Neural crest cell (in vitro differentiated cells): ENCODE measurements at places on chromosomes 2 and 18. TPM values are rescaled to one million over a fixed set of nuclear protein-coding genes. Genes with fewer than 3 reads are reported as not detected.
A peak's percentile ranks its signal among the peaks of the same experiment; 100 is the strongest.

- peak; percentile 67 for DNase-seq
These were observed 4.4 kb upstream of the ZEB2 start for GRCh38 chr2:144524118-144525009.

DNA sequence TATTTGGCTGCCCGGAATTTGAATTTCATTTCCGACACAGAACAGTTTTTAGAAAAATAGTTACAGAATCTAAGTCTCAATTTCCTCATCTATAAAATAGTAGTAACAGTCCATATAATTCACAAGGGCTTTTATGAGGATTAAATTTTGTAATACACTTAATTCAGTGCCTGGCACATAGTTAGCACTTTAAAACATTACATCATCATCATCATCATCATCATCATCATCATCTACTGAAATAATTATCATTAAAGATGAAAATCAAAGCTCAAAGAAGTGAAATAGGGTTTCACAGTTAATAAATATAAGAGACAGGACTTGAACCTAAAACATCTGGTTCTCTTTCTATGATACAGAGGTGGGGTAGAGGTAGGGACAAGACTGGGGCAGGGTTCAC lies 13.2 kb downstream of the HEATR5B start:
- DNase-seq, result no peak

DNA sequence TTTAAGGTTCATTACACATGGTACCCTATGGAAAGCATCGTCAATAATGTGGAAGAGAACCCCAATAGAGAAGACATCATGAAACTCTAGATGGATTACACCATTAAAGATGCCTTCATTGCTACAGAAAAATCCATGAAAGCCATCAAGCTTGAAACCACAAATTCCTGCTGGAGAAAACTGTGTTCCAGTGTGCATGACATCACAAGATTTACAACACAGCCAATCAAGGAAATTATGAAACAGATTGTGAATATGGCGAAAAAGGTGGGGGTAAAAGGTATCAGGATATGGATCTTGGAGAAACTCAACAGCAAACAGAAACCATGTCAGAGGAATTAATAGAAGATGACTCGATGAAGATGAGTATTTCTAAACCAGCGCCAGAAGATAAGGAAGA lies 200.0 kb downstream of the SLC4A10 start:
- no peak for DNase-seq

GRCh38 chr2:10356439-10356811 lies 53.7 kb downstream of the HPCAL1 start:
- no peak for DNase-seq

- DNase-seq, result no peak
These were observed 147.3 kb downstream of the RDH14 start for GRCh38 chr2:18412980-18413675.

- no peak for DNase-seq
These were observed 25.1 kb upstream of the CCL20 start for GRCh38 chr2:227788561-227789018.

GRCh38 chr2:134122610-134123009 lies 131.3 kb upstream of the MGAT5 start:
- DNase-seq, result no peak

GRCh38 chr2:170715062-170715931 lies at the start of gene SP5:
TSS of gene SP5 (plus strand) at chr2:170715337. CDS start at chr2:170715513, 176 bp downstream.
- peak; percentile 56 for DNase-seq

- DNase-seq, result no peak
These were observed 520.0 kb upstream of the SPHKAP start for GRCh38 chr2:228701506-228701905.

GRCh38 chr2:123085484-123085883 lies 939.6 kb upstream of the CNTNAP5 start:
- no peak for DNase-seq

DNA sequence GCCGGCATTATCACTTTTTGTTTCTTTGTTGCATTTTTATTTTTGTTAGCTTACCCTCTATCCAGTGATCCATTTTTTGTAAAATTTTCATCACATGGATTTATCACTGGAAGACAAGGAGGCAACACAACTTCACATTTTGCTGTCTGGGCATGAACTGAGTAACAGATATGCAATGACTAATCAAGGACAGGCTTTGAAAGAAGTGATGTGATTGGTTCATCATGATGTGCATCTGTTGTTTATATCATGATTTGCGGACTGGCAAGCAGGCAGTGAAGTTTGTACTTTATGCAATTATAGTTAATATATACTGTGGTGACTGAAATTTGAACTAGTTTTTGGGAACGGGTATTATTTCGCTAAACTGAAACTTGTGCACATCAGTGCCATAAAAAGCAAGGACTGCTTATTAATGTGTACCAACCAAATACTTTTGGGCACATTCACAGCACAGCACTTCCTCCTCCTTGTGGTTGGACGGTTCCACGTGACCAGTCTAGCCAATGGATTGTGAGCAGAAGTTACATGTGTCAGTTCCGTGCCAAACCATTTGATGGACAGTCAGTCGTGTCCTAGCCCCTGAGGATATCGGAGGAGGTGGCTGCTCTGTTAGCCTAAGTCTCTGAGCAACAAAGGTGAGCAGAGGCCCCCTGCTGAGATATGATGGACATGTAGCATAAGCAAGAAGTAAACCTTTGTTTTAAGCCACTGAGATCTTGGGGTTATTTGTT lies 201.4 kb upstream of the SIX2 start:
- no peak for DNase-seq

- DNase-seq, result no peak
These were observed 221.3 kb upstream of the CTAGE1 start for GRCh38 chr18:22639026-22639463.

DNA sequence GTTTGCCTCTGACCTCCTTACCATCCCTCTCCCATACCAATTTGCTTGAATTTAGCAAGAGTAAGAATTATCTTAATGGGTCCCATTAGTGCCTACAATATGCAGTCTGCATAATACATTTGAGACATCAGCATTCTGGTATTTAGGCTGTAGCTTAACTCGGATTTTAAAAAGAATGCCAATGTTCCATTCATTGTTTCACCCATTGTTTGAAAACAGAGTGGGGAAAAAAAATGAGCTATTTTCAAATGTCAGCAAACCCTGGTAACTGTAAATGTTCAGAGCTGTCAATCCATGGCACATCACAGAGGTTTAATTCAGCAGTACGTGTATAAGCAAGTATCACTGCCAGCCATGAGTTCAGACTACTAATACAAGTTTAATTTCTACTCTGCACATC lies 61.9 kb upstream of the TSPYL6 start:
- DNase-seq, result no peak

DNA sequence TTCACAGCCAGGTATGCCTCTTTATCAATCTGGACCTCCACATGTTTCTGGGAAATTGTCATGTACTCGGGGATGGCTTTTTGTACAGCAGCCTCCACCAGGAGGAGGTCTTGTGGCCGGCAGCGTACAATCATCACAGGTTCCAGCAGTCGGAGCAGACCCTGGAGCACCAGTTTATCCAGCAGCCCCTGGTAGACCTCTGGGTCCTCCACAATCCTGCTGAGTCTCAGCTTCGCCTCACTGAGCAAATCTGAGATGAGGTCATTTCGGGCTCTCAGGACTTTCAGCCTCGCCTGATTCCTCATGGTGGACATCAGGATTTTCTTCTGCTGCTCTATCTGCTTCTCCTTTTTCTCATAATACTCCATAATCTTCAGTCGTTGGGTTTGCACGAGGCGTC lies 32.8 kb downstream of the TMEM247 start:
- DNase-seq, result no peak

GRCh38 chr2:222825031-222825430 lies 35.8 kb upstream of the ACSL3 start:
- DNase-seq, result no peak

DNA sequence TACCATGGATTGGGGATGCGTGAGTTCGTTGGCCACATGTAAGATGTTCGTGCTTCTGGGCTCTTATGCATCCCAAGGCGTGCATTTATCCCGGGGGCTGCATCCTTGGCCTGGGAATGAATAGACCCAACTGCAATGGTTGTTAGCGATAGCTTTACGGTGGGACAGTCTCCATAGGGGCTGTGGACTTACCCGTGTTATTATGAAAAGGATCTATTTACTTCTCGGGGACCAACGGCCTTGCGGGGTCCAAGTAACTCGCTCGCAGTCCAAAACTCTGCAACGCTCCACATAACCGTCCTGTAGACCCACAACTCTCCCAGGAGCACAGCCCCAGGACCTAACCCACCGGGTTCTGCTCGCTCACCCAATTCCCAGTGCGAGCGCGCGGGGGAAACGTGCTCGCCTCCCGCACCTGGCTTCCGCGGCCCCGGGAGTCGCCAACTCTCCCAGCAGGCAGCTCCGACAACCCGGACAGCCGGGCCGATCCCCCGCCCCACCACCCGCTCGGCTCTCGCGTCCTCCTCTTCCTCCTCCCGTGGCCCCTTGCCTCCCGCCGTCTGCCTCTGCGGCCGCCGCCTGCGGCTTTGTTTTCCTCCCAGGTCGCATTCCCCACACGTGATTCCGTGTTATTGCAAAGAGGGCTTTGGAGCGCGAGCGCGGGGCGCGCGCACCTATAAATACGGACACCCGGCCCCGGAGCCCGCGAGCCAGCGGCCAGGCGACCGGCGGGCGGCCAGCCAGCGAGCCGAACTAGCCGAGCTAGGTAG lies at the start of gene CABLES1:
Gene CABLES1, plus strand, starts transcription at position 706 of the 770 bp plus-strand sequence. CDS start 278 bp downstream, outside the sequence.
- peak; percentile 43 for DNase-seq

DNA sequence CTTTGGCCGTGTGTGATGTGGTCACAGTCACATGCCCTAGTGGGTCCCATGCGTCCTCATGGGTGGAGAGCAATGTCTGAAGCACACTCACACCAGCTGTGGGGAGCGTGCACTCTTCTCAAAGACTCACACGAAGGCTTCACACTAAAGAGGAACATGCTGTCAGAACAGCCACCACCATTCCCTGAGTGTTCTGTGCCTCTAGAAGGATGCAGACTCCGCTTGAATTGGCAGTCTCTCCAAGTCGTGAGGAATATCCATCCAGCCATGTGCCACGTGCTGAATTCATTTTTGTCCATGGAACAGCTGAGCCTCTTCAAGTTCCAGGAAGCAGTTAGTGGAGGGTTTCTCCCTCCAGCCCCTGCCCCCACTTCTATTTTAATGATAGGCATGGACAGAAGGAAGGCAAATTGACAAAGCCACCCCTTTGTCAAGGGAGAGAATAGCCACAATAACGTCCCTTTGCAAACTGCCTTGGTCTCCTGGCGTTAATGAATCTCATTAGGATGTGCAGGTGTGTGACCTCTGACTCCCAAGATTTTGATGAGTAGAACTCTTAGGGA lies 464.3 kb upstream of the ID2 start:
- DNase-seq, result no peak

GRCh38 chr2:133475610-133476009 lies 92.7 kb downstream of the NCKAP5 start:
- no peak for DNase-seq

GRCh38 chr2:239691720-239692119 lies 290.9 kb upstream of the HDAC4 start:
- DNase-seq, result no peak

DNA sequence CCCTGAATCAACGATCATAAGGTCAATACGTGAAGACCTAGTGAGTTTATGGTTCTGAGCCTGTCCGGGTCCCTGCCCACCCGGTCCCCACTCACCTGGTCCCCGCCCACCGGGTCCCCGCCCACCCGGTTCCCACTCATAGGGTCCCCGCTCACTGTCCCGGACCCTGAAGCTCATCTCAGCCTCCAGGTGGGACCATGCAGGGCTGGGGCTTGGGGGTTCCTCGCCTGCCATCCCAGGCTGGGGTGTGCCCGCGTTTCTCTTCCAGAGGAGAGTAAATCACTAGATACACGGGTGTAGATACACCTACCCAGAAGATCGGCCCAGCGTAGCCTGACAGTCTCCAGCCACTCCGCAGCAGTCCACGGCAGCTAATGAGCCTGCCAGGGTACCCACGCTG lies 131.5 kb downstream of the MBP start:
- no peak for DNase-seq

DNA sequence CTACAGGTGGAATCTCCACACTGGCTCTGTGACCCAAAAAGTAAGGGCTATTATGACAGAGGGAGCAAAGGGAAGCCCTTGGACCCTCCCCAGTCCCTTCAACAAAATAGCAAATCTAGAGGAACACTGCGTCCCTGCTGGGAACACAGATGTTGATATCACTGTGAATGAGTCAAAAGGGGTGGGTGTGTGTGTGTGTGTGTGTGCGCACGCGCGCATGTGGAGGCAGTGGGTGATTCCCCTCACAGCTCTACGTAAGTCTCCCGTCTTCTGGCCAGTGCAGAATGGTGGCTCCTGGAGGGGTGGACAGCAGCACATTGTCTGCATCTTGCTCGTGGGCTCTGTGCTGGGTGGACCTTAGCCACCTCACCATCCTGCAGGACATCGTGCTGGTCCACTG lies 7.8 kb upstream of the C2orf72 start:
- no peak for DNase-seq

- peak; percentile 44 for DNase-seq
These were observed 806 bp downstream of the RFX8 start for GRCh38 chr2:101473911-101474701.

DNA sequence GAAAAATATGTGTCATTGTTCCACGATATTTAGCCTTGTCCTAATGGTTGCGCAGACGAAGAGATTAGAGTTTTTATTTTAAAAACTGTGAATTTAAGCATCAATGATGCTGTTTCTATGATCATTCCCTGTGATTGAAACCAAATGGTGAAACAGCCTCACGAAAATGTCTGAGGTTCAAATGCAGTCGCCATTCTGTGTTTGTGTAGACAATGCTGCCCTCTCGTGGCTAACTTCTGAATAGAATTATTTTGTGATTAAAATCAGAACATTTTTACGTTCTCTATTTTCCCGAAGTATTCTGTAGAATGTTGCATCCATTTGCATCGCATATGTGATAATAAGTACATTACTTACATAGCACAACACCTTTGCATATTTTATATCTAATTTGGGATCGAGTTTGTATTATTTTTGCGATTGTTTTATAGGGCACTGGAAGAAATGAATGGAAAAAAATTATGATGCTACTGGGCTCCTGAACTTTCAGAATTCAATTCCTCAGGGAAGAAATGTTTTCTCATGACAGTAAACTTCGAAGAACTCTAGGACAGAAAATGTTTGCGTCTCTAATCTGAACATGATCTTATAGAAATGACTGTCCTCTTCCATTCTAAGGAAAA lies 54.8 kb upstream of the CREB1 start:
- peak; percentile 67 for DNase-seq

MAB21L4 gene
- not detected in 2 replicates for total RNA-seq

GPR17 gene
- total RNA-seq, result 6.4 and 7.7 TPM in 2 replicates

CPS1 gene
- total RNA-seq, result 7.9 and 8.8 TPM in 2 replicates

TMEM17 gene
- total RNA-seq, result 3.1 and 4.0 TPM in 2 replicates

IL18RAP gene
- not detected in 2 replicates for total RNA-seq

VPS54 gene
- 26.8 and 27.1 TPM in 2 replicates for total RNA-seq

SCN9A gene
- 0.86 and 1.3 TPM in 2 replicates for total RNA-seq

EN1 gene
- 12.6 and 13.9 TPM in 2 replicates for total RNA-seq

B3GNT7 gene
- total RNA-seq, result 0.61 and 0.79 TPM in 2 replicates

ARHGAP25 gene
- 2.5 and 3.0 TPM in 2 replicates for total RNA-seq

TMEM247 gene
- total RNA-seq, result not detected in 2 replicates
